ENCODE measurements at places on chromosomes 7 and 10. TPM values are rescaled to one million over a fixed set of nuclear protein-coding genes. Genes with fewer than 3 reads are reported as not detected.

- no peak for DNase-seq
Measured at GRCh38 chr10:75295868-75296441, 60.2 kb upstream of the COMTD1 start.

- peak; percentile 62 for DNase-seq
Measured at GRCh38 chr10:30701451-30702173, 72.1 kb upstream of the LYZL2 start.

- DNase-seq = no peak
Measured at GRCh38 chr7:30464231-30464671, 14.3 kb downstream of the NOD1 start.

DNA sequence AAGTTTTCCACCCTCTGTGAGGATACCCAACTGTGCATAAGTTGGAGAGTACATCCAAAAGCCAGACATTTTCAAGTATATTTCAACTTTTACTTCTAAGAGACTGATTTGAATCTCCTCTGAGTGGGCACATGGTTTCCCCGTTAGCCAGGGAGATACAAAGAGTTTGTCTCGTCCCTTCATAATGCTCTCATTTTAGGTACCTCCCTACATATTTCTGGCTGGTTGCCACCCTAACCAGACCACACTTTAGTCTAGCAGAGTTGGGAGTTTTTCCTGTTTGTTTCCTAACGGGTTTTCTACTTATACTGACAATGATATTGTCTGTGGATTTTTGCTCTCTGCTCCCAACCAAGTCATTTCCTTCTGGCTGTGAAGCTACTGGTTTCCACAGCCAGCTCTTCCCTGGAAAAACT lies 180.3 kb downstream of the CCDC71L start:
- DNase-seq = no peak

DNA sequence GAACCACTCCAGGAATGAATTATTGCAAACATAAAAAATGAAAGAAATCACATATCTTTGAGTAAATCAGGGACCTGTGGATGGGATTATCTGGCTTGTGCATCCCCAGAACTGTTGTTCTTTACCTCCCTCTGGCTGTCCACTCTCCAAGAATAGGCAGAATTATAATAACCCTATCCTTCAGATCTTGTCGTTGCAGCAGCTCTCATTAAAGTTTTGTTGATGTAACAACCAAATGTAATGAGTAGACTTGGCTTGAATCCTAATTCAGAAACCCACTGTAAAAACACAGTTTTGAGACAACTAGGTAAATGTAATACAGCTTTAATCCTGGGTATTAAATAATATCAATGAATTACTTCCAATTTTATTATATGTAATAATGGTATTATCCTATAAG lies 16.2 kb downstream of the LSM5 start:
- DNase-seq = no peak

- DNase-seq = no peak
Measured at GRCh38 chr7:115812794-115813193, 217.8 kb downstream of the TFEC start.

- DNase-seq = no peak
Measured at GRCh38 chr7:1470901-1471300, 11.6 kb upstream of the MICALL2 start.

CCDC146 gene
- total RNA-seq = 11.6 TPM

DNA sequence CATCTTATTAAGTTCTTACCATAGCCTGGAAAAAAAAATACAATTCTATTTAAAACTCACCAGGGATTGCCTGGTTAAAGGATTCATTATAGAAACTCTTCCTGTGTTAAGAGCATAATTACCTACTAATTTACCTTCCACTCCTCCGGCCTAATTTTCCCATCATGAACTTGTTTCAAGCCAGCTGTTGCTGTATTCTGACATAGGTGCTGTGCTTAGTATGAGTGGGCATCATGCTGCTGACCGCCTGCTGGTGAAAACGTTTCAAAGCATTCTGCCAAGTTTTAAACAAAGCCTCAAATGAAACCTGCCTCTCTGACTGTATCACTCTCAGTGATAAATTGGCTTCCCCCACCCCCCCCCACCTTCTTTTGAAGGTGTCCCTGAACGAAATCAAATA lies 47.8 kb upstream of the KCNMA1 start:
- DNase-seq = no peak

GRCh38 chr10:3668966-3669330 lies 116.1 kb downstream of the KLF6 start:
- no peak for DNase-seq

Data from T-cell (primary cell).